Iris pigment epithelial cell (primary cell): ENCODE measurements at places on chromosomes 1 and 21.

GRCh38 chr1:178091986-178092745 is 1.7 kb upstream of the RASAL2 start:
- peak; percentile 70 for DNase-seq

GRCh38 chr1:242690849-242691609 is 166.5 kb upstream of the PLD5 start:
- no peak for DNase-seq

DNA sequence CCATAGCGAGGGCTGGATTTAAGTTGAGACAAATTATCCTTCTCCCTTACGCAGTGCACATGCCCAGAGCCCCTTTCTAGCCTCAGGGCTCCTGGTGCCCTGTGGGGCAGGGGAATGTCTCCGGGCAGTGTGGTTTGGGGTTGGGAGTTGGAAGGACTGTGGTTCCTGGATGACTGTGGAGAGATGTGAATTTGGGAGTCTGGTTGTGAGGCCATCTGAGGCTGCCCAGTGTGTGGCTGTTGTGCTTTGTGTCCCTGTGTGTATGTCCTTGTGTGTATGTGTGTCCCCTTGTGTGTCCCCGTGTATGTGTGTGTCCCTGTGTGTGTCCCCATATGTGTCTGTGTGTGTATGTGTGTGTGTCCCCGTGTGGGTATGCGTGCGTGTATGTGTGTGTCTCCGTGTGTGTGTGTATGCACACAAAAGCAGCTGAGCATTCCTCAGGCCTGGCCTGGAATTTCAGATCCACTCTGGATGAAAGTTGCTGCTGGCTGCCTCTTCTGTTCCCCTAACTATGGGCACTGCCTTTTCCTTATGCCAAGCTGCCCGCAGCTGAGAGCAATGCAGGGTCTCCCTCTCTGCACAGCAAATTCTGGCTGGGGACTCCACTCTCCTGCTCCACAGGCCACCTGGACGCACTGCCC is 65.4 kb downstream of the UBIAD1 start:
- no peak for DNase-seq

DNA sequence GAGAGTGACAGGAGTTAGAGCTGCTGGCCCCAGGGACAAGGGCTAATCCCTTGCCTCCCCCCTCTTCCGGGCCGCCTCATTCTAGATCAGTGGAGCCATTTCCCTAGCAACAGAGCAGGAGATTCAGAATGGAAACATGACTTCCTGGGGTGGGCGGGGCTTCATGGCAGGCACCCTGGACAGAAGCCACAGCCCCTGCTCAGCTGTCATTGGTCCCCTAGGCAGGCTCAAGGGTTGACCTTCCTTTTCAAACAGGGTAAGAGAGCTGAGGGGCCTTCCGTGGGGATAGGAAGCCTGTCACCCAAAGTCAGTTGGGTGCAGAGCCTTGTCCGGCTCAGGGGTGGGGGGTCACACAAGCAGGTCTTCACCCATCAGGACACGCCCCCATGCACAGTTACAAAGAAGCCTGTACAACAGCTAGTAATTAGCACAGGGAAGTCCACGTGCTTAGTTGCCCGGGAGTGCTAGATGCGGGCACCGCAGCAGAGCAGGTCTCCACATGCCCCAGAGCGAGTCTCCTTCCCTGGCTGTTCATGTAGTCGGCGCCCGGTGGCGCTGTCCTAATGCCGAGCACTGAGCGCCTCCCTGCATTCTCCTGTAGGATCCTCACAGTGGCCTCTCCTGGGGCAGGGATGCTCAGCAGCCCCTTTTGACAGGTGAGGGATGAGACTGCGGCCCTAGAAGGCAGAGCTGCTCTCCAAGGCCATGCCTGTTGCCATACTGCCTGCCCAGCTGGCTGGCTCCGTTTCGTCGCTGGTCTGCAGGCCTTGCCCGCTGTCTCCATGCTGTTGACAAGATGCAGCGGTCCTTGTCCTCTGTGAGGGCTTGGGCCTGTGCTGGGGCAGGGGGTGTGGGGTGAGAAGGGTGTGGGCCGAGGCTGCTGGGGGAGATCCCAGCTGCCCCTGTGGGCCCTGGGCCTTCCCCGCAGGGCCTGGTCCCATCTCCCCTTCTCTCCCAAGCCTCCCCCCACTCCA is 5.1 kb downstream of the TMEM201 start:
- DNase-seq: peak; percentile 77

DNA sequence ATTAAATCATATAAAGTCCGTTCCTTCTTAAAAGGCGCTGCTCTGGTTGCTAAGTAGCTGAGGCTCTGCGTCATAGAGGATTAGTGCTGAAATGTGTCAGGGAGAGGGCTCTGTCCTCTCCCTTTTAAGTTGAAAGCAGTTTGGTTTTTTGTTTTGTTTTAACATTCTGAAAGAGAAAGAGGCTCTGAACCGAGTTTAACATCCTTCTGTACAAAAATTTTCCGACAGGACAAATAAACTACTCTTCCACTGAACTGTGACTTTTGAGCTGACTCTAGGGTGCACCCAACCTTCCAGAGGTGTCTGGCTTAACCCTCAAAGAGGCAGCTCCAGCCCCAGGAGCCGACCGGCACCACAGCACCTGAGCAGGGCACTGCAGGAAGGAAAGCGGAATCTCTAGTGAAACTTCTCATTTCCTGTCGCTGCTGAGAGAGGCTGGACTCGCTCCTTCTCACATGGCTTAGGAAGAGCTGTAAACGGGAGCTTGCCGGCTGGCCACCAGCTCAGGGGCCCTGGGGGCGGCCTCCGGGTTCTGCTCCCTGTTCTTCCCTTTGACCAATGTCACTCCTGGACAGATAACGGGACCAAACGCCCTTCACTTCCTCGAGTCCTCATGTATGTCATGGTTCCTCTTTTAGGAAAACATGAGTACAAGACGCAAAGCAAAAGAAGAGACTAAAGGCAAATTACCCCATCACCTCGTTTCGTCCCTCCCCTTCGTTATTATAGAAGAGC is 1.2 kb downstream of the VAV3 start:
- DNase-seq: peak; percentile 62

GRCh38 chr1:15070145-15070748 is 83.3 kb upstream of the TMEM51 start:
- no peak for DNase-seq

- DNase-seq: no peak
These were observed 1342.7 kb upstream of the ADGRL4 start for GRCh38 chr1:80349218-80349617.

DNA sequence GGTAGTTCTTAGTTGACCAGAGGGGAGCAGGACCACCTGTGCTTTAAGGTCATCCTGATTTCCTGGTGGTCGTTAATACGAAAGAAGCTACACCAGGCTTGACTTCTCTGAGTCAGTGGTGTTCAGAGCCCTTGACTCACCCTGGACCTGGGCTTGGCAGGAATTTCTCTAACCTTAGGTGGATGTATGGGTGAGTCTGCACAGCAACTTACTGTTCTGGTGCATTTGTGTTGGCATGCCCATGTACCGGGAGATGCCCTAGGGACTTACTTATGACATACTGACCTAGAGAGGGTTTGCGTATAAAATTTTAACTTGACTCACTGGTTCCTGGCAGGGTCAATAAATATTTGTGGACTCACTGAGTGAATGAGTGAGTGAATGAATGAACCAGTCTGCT is 304.6 kb downstream of the DISC1 start:
- DNase-seq: no peak
